ENCODE measurements at places on chromosomes 11 and 22.

DNA sequence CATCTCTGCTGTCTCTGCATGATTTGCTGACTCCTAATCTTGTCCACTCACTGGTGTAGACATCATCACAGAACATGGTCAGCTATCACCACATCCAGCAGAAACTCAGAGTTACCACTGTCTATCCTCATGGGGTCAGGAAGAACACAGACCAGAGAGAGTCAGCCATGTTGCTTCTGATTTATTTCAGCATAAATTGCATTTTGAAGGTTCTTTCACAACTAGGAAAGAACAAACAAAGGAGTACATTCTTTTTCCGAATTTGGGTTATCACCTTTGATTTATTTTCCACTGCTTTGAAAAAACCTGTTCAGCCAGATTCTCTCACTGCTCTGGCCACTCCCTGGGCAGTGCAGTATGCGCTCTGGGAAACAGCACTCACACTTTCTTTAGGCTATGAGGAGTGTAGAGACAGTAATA is 172.0 kb upstream of the MTMR2 start:
- DNase-seq = no peak

DNA sequence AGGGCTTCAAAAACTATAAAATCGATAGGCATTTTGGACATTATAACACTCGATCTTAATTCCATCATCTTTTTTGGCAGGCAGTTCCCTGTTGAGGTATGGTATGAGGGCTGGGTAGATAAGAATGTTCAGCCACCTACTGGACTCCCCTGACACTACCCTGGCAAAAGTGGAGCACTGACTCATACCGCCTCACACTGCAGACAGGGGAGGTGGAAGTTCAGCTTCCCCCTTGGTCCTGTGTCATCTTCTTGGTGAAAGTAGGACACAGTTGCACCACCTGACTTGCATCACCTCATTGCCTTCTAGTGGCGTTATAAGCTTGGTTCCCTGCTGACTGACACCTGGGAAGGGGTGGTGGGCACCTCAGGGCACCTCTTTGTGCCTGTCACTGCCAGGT is 30.4 kb downstream of the PAAF1 start:
- DNase-seq = peak; percentile 87

GRCh38 chr22:19232623-19233022 is 54.1 kb upstream of the SLC25A1 start:
- DNase-seq = no peak

GRCh38 chr11:14258221-14258935 is 100.6 kb downstream of the RRAS2 start:
- no peak for DNase-seq

GRCh38 chr22:30370641-30371230 is 13.9 kb downstream of the CCDC157 start:
- no peak for DNase-seq

DNA sequence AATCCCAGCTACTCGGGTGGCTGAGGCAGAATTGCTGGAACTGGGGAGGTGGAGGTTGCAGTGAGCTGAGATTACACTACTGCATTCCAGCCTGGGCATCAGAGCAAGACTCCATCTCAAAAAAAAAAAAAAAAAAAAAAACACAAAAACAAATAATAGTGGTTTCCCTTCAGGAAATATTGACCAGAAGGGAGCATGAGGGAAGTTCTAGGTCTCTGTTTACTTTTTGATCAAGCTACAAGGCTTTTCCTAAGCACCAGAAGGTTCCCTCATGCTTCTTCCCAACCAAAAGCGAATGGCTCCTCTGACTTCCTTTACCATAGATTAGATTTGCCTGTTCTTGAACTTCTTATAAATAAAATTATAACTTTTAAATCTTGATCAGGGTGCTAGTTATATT is 18.3 kb downstream of the MYO18B start:
- DNase-seq = peak; percentile 26

GRCh38 chr22:50002791-50003190 is 9.8 kb downstream of the IL17REL start:
- peak; percentile 78 for DNase-seq

DNA sequence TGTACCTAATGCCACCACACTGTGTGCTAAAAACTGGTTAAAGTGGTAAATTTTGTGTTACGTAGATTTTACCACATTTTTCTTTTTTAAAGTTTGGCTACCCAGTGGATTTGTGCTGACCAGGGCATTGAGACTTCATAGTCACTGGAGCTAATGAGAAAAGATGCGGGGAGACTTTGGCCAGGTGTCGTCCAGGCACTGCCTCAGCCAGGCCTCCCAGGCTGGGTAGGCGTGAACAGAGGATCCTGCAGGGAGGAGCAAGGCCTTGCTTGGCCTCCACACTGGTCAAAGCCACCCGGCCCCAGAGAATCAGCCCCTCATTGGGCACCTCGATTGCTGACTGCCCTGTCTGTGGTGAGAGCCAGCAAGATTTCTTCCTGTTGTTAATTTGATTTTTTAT is 13.4 kb upstream of the MGAT3 start:
- peak; percentile 15 for DNase-seq

DNA sequence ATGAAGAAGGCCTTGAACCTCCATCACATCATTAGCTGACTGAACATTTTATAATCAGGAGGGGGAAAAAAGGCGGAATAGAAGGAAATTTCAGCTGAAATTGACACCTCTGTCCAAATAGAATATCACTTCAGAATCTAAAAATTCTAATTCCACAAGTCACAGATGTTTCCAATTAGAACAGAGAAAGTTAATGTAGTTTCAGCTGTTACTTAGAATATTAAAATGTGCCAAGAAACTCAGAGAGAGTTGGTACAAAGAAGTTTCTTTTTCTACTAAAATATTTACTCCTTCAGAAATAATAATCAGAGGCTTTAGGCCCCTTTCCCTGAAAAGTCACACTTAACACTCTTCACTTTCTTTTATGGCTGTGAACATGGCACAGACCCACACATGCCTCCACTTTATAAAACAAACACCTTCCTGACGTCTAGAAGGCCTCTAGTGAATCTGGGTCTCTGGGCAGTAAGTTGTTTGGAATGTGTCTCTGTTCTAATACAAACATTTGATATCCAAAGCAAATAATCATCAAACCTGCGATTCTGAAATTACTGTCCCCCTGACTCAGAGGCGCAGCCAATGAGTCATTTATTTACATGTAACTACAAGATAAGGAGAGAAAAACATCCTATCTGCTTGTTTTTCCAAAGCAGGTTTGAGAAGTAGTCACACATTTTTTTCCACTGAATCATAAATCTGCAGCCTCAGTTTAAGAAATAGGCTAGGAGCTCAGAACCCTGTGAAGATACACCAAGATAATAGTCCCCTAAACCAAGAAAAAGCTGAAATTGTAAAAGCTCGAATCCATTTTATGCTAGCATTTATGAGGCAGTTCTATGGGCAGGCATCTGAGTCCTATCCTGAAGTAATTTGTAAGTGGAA is 148.4 kb downstream of the ME3 start:
- DNase-seq = peak; percentile 93

DNA sequence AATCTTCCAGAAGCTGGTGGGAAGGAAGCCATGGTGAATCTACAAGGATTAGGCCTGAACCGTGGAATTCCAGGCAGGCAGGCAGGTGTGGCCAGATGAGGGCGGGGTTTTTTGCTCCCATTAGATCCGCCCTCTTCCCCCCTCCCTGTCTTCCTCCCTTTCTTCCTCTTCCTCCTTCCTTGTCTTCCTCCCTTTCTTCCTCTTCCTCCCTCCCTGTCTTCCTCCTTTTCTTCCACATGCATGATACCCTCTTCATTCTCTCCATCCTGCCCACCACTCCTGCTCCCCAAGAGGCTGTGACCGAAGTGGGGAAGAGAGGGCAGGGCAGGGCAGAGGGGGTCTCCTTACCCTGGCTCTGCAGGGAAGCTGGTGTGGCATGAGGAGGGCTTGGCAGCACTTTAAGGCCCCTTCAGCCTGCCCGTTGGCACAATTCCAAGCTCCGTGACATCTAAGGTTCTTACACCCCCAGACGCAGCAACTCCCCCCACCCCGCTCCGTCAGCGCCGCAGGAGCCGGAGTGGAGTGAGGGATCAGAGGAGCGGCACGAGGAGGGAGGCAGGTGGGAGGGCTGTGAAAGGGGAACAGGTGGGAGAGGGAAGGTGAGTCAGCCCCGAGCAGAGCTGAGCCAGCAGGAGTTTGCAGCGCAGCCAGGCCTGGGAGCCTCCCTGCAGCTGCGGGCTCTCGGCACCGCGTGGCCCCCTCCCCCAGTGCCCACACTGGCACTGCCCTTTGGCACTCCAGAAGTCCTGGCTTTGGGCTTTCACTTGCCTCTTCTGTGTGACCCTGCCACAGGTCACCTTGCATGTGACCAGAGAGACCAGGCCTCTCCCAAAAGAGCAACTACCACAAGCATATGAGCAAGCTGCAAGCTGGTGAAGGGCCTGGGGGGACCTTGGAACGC is 32.1 kb downstream of the KCNJ4 start:
- DNase-seq = peak; percentile 62

DNA sequence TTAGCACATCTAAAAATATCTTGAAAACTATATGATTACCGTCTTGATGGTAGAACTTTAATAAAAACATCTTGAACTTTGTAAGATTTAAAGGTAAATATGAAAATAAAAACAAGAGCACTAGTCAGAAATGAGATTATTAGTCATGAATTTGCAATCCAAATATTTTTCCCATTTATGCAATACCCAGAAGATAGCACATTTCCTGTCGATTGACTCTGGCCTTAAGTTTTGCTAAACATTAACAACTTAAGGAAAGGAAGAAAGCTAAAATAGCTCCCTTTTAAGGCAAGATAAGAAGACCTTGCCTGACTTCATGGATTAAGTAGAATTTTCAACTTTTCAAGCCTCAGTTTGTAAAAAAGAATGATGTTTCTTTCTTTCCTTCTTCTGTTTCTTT is 1374.7 kb upstream of the RAG2 start:
- no peak for DNase-seq

- DNase-seq = no peak
Observed at GRCh38 chr11:94747601-94748041, 20.5 kb upstream of the AMOTL1 start.

- no peak for DNase-seq
Observed at GRCh38 chr22:37407856-37408255, 19.4 kb downstream of the ELFN2 start.

DNA sequence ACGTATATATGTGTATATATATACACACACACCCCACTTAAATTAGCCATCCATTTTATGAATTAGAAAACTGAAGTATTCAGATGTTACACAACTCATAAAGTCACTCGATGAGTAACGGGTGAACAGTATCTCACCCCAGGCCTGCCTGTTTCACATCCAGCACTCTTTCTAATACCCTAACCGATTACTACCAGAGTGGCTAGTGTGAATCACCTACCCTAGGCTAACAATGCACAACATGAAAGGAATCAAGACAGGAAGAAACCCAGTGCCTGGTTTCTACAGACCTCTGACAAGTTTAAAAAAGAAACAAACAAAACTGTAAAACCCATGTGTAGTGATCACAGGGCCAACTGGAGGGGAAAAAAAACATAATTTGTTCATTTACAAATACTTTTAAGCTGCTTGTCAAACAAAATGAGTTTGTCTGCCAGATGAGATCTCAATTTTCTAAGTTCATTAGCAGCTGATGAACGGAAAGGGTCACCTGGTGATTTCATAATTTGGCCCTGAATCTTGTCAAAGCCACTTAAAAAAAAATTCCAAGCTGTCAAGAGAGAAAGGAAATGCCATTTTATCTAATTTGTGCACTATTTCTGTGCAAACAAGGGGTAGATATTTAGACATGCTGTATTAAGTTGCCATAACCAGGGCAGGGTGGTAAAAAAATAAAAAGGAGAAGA is 134.8 kb downstream of the LARGE1 start:
- peak; percentile 72 for DNase-seq

DNA sequence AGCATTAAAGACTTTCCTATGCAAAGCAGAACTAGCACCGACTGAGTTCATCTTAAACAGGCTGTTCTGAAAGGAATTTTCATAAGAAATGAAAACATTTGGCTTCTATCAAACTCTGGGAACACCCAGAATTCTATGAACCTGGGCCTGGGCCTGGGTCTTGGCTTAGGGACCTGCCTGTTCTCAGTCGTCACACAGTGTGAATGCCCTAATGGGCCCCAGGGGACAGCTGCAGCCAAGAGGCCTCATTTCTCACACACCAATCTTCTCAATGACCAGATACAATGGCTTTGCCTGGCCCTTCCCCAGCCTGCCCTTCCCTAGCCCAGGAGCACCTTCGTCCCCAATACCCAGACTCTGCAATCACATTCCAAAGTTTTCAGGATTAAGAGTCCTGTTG is 234.9 kb upstream of the ARHGAP20 start:
- DNase-seq = no peak

DNA sequence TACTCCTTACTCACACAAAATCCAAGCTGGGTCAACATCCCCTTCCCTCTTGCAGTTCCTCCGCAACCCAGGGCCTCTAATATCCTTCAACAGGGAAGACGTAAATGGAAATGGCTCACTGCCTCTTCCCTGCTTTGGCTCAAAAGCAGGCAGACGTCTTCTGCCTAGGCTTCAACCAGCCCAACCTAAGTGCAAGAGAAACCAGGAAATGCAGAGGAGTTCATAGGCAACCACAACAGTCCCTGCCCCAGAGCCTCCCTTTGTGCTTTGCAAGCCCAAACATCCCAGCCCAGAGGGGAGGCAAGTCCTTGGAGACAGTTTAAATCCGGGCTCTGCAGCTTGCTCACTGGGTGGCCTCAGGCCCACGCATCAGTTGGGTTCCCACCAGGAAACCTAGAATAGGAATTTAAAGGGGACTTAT is 33.3 kb downstream of the CD6 start:
- peak; percentile 87 for DNase-seq

DNA sequence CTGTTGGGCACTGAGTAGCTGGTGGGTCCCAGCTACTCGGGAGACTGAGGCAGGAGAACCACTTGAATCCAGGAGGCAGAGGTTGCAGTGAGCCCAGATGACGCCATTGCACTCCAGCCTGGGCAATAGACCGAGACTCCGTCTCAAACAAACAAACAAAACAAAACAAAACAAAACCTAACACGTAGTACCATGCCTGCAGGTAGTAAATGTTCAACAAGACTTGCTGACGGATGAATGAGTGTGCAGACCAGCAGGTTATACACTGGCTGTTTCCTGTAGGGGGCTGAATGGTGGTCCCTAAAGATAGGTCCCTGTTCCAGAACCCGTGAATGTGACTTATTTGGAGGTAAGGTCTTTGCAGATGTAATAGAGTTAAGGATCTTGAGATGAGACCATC is 12.8 kb upstream of the MRGPRD start:
- DNase-seq = no peak

GRCh38 chr22:28930357-28931007 is 47.1 kb downstream of the ZNRF3 start:
- DNase-seq = no peak

DNA sequence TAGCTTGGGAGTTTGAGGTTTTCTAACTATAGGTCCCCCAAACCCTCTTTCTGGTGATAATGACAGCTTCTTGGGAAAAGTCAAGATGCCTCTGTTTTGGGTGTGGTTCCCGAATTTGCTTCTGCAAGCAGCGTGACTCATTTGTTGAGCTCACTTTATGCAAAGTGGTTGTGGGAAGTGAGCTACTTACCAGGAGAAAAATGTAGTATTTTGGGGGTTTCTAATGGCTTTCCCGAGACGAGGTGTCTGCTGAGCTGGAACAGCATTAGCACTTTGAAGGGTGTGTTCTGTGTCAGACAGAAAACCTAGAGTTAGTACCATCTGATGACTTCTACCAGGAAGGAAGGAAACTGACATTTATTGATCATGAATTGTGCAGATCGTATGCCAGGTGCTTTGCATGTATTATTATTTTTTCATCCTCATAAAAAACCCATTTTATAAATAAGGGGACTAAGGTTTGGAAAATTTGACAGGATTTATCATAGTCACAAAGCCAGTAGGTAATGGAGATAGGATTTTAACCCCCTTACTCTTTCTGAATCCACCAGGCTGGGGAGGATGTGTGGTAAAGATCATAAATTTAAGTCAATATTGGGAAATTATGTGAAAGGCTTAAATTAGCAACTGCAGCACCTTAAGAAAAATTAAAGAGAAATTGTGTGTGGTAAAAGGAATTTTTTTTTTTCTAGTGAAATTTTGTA is 108.8 kb upstream of the CD44 start:
- DNase-seq = peak; percentile 76
